CD4-positive, alpha-beta T cell treated with Interleukin-21 for 1 hour (primary cell): ENCODE measurements at places on chromosomes 5 and 9.

DNA sequence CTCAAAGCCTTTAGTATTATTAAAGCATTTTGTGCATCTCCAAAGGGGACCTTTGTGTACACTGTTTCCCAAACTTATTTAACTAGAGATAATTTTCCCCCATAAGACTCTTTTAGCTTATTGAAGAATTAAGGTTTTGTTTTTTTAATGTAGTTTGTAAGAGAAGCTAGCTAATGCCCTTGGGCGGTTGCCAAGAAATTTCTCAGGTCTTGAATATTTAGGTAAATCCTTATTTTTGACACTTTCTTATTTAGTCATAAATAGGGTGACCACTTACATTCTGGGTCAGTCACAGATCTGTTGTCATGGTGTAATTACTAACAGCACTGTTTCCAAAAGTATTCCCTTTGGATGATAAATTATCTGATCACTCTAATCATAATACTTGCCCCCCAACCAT, 27.2 kb downstream of the TNFAIP8 start:
- no peak for DNase-seq

GRCh38 chr5:124056991-124057723, 545.2 kb downstream of the CSNK1G3 start:
- no peak for DNase-seq

DNA sequence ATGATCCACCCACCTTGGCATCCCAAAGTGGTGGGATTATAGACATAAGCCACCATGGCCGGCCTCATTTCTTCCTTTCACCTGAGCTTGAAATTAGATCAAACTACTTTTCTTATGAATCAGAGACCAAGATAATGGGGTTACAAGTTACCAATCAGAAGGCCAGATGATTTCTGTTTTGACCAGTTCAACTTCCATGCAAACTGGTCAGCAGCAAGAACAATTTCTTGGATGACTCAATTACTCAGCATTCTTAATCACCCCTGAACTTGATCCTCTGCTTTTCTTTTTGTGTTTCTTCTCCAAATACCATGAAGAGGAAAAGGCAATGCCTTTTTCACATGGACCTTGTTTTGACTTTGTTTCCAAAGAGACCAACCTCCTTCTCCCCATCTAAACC, 10.0 kb upstream of the PLIN2 start:
- DNase-seq, result no peak

GRCh38 chr9:127968042-127968441, 12.7 kb downstream of the EEIG1 start:
- no peak for DNase-seq

GRCh38 chr9:88280816-88281382, 107.3 kb upstream of the SPIN1 start:
- peak; percentile 0 for DNase-seq

- no peak for DNase-seq
Measured at GRCh38 chr9:18438300-18438925, 35.5 kb upstream of the ADAMTSL1 start.

GRCh38 chr5:80125962-80126480, 90.9 kb downstream of the THBS4 start:
- DNase-seq, result peak; percentile 38

- no peak for DNase-seq
Measured at GRCh38 chr9:96178153-96178552, 123.8 kb downstream of the HSD17B3 start.

DNA sequence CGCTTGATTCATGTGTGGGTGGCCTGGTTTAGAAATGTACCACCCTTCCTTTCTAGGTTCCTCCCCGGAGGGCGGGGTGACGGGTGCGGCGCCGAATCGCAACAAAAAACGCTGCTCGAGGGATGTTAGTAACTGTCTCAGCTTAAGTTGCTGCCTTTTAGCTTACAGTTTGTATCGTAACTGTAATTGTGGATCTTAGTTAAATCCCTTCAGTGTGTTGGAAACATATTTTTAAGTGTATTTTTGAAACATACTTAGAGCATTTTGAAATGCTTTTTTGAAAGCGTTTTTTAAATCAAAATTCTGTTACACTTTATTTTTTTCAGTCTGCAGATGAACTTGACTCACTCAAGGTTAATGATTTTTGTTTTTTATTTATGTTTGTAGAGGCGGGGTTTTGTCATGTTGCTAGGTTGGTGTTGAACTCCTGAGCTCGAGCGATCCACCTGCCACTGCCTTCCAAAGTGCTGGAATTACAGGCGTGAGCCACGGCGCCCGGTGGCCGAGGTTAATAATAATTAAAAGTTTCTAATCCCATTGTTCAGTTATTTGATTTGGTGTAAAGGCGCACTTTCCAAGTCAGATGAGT, 997 bp upstream of the CHD1 start:
- no peak for DNase-seq

DNA sequence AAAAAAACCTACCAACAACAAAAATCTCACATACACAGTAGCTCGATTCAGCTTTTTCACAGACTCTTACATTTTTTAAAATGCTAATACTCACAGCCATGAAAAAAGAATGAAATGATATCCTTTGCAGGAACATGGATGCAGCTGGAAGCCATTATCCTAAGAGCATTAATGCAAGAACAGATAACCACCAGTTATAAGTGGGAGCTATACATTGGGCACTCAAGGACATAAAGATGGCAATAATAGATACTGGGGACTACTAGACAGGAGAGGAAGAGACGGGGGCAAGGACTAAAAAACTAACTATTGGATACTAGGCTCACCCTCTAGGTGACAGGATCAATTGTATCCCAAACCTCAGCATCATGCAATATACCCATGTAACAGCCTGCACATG, 90.3 kb upstream of the CCNH start:
- DNase-seq, result no peak

GRCh38 chr5:169423580-169424278, 122.8 kb upstream of the SLIT3 start:
- no peak for DNase-seq

GRCh38 chr5:104412649-104413240, 850.2 kb upstream of the NUDT12 start:
- DNase-seq, result no peak

DNA sequence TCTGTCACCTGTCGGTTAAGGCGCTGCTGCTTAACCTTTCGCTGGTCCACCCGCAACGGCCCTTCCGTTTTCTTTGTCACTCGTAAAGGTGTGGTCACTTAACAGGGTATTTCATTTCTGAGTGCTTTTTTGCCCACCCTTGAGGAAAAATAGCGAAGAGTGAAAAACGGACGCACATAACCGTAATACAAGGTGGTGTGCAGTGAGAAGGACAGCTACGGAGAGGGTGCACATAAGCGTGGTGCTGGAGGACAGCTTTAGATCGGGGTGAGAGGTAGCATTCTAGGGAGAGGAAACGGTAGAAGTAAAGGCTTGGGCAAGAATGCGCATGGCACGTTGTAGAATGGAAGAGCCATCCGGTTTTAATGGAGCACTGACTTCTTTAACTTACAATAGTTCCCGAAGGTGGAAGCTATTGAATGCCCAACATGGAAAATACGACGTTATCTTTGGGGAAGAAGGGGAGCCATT, 761 bp downstream of the CCT5 start:
- peak; percentile 25 for DNase-seq

DNA sequence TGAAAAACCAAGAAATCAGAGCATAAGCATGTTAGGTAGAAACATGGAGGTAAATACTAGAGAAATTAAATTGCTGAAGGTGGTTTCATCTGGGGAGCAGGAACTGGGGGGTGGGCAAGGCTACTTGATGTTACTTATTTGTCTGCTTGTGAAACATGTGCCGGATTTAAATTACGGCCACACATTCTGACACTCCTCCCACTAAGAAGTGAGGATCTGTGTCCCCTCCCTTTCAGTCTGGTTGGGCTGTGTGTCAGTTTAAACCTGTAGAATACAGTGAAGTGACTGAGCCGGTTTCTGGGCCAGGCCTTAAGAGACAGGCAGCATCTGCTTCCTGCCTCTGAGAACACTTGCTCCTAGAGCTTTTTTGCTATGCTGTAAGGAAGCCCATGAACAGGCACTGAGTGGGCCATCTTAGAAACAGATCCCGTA, 2.3 kb upstream of the IARS1 start:
- DNase-seq, result no peak

DNA sequence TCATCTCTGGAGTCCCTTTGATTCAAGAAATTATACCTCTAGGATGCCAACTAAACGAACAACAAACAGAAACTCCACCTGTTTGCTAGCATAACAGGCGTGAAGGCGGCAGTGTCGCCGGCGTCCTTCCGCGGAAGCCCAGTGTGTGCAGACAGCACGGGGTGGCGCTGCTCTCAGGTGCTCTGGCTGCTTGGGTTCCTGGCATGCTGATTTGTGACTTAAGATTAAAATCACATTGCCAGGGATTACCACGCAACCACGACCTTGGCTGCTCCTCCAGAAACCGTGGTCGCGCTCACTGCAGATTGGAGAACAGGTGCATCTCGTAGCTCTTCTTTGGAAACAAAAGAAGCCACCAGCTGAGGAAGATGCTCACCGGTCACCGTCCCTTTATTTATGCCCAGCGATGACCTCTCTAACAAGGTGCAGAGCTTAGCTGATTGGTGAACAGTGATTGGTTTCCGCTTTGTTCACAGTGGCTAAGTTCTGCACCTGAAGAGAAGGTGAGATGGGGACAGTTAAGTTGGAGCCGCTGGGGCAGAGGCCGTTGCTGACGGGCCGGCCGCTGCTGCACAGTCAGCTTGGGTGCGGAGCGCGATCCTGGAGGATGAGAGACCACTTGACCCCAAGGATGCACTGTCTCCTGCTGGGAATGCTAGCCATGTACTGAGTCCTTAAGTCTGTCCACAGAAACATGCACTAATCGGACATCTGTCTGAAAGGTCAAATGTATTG, 232.3 kb downstream of the FANCC start:
- DNase-seq, result no peak

DNA sequence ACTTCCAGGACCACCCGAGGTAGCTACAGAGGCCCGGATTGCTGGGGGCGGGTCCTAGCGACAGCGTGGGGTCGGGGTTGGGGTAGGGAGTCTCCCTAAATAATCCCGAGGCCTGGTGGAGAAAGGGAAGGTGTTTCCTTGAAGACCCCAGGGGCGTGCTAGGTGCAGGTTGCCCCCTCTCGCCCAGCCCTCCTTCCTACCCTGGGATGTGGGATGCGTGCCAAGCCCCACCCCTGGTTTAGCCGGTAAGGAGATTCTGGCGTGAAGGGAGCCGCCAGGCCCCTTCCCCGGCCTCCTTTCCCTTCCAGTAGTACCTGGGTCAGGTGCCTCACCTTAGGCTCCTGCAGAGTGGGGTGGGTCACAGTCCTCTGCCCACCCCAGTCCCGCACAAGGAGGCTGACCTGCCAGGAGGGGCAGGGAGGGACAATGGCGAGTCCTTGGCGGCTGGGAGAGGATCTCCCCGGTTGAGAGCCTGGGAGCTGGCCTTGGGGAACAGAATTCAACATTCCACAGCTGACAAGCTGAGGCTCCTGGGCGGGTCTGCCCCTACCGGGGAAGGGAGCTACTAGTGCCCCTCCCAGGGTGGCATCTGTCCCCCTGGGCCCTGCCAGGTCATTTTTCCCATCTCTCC, 674 bp downstream of the TSPAN17 start:
- no peak for DNase-seq

DNA sequence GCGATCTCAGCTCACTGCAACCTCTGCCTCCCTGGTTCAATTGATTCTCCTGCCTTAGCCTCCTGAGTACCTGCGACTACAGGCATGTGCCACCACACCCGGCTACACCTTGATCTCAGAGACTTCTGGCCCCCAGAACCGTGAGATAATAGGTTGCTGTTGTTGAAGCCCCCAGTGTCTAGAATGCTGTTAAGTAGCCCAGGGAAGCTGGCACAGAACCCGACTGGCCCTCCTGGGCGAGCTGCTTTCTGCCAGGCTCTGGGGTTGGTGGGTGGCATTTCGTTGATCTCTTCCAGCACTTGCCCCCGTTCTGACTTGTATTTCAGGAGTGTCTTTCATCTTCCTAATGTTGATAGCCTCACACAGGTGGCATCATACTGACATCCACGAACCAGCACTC, 807.1 kb downstream of the CDH9 start:
- DNase-seq, result no peak

GRCh38 chr5:135436951-135437418, 10.2 kb downstream of the DCANP1 start:
- DNase-seq, result no peak

GRCh38 chr5:36599986-36600779, 6.2 kb upstream of the SLC1A3 start:
- no peak for DNase-seq

- no peak for DNase-seq
Measured at GRCh38 chr9:35424356-35425352, 65.3 kb upstream of the RUSC2 start.

- DNase-seq, result no peak
Measured at GRCh38 chr5:85614489-85614888, 1003.3 kb upstream of the COX7C start.

- DNase-seq, result no peak
Measured at GRCh38 chr5:127602481-127602880, 46.4 kb upstream of the CTXN3 start.

DNA sequence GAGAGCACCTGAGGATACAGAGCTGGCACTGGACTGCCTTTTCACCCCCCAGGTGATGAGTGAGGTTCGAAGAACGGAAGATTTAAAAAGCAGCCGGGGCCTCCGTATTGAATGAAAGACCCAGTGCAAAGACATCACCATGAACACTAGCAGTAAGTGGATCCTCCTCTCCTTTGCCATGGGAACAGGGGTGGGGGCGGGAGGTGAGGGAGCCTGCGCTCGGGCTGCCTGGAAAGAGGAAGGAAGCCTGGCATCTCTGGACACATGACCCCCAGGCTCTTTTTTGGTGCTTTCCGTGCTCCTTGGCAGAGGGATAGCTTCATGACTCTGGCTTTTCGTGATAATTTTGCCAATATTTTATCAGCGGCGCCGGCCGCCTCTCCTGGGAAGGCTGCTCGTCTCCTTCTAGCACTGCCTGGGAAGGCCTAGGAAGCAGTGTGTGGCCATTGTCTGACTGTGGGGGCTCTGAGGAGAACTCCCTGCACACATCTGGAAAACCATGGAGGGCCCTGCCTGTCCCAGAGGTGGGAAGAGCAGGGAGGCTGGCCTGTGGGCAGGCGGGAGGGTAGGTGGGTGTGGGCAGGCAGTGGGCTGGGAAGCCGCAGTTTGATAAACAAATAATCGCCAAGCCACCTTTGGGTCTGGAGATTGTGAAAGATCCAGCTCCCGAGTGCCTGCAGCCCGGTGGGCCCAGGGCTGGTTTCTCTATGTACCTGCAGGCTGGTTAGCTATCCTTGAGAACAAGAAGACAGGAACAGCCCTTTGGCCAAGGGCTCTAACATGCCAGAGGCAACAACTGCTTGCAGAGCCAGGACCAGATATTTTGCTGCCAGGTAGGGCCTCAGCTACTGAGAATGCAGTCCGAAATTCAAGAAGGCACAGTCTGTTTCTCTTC, 911 bp downstream of the ABLIM3 start:
- no peak for DNase-seq

GRCh38 chr5:97120195-97120594, 22.2 kb downstream of the LIX1 start:
- no peak for DNase-seq

GRCh38 chr9:77177894-77178794, 810 bp downstream of the VPS13A start:
- DNase-seq, result peak; percentile 64

GRCh38 chr5:178496214-178496613, 94.0 kb downstream of the COL23A1 start:
- no peak for DNase-seq

- DNase-seq, result no peak
Measured at GRCh38 chr9:117733465-117733864, 29.3 kb downstream of the TLR4 start.

- no peak for DNase-seq
Measured at GRCh38 chr9:127277099-127277498, 12.5 kb downstream of the GARNL3 start.

- DNase-seq, result no peak
Measured at GRCh38 chr9:120109242-120109641, 470.7 kb downstream of the CDK5RAP2 start.
